ENCODE measurements at places on chromosomes 3 and 15.

- peak; percentile 8 for DNase-seq
Observed at GRCh38 chr3:59809710-59810444, 760.1 kb upstream of the CFAP20DC start.

- DNase-seq: peak; percentile 99
Observed at GRCh38 chr15:22888120-22888859, 49.8 kb downstream of the NIPA2 start.

DNA sequence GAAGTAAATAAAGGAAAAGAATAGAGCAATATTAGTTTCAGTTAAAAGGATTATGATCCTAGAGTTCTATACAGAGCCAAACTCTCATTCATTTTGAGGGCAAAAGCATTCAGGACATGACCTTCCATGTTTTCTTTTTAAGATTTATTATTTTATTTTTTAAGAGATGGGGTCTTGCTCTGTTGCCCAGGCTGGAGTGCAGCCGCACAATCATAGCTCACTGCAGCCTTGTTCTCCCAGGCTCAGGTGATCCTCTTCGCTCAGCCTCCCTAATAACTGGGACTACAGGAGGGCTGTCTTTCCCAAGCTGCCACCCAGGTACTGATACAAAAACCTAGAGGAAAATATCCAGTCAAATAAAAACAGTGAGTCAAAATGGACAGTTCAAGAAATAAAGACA lies 13.6 kb upstream of the CCDC13 start:
- no peak for DNase-seq

DNA sequence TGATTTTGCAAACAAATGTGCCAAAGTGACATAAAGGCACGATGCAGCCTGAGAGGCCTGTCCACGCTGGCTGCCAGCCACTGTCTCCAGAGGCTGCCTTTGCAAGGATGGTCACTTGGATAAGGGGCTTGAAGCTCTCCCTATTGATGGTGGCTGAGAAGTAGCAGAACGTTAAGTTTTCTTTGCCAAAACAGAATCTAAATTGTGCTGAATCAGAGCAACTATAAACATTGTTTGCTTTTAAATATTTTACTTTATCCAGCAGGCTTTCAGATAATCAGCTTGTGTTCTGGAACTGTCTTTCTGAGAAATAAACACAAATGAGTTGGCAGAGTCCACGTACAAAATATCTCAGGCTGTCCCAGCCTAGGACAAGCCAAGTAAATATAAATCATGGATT lies 23.8 kb upstream of the CNBP start:
- no peak for DNase-seq

- no peak for DNase-seq
Observed at GRCh38 chr15:70410371-70410985, 312.8 kb upstream of the TLE3 start.

- DNase-seq: no peak
Observed at GRCh38 chr3:138691351-138691750, 82.8 kb downstream of the FAIM start.

DNA sequence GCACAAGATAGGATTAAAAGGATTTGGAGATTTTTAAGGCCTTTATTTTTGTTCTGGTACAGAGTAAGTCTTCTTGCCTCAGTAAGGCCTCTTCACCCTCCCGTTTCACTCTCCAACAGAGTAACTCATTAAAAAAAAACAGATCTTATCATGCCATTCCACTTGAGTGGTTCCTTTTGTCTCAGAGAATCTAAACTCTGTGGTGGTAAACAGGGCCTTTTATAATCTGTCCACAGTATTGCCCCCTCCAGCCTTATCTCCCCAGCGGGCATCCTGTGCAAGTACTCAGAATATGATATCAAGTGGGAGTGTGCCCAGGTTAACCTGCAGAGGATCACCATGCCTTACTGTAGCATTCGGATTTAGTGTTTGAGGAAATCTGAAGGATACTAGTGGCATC lies 20.3 kb upstream of the ATOSA start:
- no peak for DNase-seq

- DNase-seq: no peak
Observed at GRCh38 chr3:35645189-35645588, 5.9 kb downstream of the ARPP21 start.

GRCh38 chr3:143475981-143476380 lies 356.4 kb downstream of the CHST2 start:
- DNase-seq: no peak

DNA sequence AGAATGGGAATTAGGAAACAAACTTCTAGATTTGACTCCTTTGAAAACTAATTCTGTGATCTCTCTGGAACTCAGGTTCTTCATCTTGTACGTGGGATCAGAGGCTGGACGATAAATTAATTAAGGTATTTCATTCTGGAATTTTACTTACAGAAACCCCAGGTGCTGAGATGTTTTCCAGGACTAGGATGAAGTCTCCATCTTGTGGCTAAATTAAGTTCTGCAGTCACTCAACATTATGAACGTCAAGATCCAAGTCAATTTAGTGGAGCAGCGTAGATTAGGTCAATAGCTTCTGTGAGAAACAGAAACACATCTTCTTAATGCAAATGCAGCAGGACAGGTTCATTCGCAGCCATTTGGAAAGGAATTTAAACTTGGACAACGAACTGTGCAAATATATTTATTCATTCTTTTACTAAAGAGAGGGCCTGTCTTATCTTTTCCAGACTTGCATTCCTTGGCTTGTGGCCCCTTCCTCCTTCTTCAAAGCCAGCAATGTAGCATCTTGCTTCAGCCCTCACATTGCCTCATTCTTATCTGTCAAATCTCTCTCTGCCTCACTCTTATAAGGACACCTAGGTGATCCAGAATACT lies 26.7 kb upstream of the TMC3 start:
- peak; percentile 58 for DNase-seq

- DNase-seq: no peak
Observed at GRCh38 chr3:66280304-66280703, 59.5 kb downstream of the SLC25A26 start.

GRCh38 chr15:37581866-37582532 lies 352.4 kb upstream of the TMCO5A start:
- DNase-seq: no peak

DNA sequence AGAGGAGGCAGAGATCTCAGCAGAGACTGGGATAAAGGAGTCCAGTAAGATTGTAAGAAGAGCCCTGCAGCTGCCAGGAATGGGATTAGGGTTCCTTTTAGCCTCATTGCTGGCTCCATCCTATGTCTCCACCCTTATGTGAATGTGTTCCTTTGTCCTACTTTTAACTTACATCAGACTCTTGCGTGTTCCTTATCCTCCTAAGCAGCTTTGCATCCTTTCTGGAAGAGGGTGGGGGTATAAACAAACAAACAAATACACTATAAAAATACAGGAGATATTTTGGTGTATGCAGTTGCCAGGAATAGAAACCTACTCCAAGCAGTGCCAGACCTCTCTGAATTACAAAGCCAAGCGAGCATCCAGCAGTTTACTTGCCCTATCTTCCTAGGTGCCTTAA lies 194.7 kb downstream of the ADAMTS9 start:
- no peak for DNase-seq

DNA sequence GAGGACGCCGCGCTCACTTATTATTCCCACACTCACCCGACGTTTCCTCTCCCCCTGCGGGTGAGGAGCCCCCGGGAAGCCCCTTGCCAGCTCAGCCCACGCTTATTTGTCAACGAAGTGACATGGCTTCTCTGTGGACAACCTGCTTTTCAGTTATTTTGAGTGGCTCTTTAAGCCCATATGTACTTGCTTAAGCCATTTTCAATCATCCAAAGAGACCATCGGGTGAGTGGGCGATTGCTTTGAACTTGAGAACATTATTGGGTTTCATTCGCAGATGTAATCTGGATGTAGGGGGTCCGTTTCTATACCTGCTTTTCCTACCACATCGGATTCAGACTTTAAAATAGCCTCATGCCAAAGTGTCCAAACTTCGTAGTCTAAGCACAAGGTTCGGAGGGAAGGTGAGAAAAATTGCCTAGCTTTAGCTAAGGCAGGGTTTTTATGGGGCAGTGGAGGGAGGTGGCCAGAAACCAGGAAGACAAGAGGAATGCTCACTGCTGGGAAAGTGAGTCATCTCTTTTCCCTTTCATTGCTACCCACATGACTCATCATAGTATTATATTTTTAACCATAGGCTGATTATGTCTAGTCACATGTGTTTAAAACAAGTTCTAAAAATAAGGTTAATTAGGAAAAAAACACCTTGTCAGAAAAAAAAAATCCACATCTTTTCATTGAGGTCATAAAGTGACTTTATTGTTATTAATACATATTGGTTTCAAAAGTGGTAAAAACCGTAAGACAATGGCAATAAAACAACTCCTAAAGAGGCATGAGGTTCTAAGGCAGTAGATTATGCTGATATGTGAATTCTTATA lies 773.1 kb upstream of the NR2F2 start:
- DNase-seq: peak; percentile 95

DNA sequence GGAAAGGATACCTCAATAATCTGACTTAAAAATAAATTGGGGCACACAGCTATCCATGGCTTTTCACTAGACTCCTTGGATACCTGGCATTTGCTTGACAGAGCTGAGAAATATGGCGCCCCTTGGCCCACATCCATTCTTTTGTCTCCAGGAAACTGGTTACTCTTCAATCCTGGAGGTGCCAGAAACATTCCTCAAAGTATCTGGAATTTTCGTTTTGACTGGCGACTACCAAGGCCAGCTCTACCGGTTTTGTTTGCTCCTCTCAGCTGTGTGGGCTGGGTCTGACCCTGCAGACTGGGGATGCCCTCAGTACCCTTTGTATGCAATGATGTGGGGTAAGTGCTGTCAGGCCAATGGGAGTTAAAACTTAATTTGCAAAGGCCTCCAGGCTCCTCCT lies 27.0 kb downstream of the KATNBL1 start:
- DNase-seq: no peak

GRCh38 chr3:120192159-120192558 lies 92.9 kb downstream of the GPR156 start:
- no peak for DNase-seq

DNA sequence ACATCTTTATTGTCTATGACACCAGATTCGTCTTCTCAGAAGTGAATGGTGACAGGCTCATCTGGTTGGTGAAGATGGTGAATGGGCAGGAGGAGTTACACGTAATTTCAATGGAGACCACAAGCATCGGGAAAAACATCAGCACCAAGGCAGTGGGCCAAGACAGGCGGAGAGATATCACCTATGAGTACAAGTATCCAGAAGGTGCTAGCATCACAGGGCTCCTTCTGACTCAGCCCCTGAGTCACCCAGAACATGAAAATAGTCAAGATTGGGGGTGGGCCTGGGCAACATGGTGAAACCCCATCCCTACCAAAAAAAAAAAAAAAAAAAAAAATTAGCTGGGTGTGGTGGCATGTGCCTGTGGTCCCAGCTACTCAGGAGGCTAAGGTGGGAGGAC lies 32.6 kb downstream of the TGM4 start:
- no peak for DNase-seq

DNA sequence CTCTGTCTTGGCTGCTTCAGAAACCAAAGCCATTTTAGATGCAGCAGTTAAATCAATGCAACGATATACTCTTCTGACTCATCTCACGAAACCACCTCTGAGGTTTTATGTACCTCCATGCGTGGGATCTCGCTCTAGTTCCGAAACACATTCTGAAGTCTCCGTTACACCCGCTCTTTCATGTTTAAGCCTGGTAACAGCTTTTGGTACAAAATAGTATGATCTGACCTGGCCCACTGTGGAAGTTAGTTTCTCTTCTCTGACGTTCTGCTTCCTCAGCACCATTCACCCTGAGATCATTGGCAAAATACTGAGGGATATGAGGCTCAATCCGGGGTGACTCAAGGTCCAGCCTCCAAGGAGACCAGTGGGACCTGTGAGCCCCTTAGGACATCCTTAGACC lies 121.9 kb downstream of the TMEM266 start:
- DNase-seq: no peak

- DNase-seq: no peak
Observed at GRCh38 chr3:152960684-152961083, 125.8 kb downstream of the P2RY1 start.

- DNase-seq: peak; percentile 29
Observed at GRCh38 chr3:47961815-47962606, 54.2 kb downstream of the MAP4 start.

DNA sequence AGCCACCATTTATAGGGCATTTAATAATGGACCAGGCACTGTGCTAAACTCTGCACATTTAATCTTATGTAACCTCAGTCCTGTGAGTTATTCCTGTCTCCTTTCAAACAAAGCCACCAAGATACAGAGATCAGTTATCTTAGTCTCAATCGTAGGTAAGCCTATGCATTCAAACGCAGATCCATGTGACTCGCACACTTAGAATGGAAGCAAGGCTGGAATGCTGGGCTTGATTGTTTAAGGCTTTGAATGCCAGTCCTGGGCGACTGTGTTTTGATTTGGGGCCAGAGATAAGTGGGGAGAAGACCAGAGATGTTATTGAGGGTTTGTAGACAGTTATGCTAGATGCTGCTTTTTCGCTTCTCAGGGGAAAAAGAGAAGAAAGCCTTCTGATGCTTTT lies 22.2 kb downstream of the MED12L start:
- DNase-seq: peak; percentile 1

- peak; percentile 77 for DNase-seq
Observed at GRCh38 chr15:41022487-41023090, 69.3 kb downstream of the CHAC1 start.

GRCh38 chr3:176967522-176967921 lies 229.8 kb downstream of the TBL1XR1 start:
- no peak for DNase-seq

DNA sequence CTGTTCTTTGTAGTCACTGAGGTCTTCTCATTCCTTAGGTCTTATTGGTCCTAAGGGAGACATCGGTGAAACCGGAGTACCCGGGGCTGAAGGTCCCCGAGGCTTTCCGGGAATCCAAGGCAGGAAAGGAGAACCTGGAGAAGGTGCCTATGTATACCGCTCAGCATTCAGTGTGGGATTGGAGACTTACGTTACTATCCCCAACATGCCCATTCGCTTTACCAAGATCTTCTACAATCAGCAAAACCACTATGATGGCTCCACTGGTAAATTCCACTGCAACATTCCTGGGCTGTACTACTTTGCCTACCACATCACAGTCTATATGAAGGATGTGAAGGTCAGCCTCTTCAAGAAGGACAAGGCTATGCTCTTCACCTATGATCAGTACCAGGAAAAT lies 11.6 kb downstream of the ADIPOQ start:
- no peak for DNase-seq

- no peak for DNase-seq
Observed at GRCh38 chr3:49908373-49909199, 4.9 kb upstream of the MST1R start.

GRCh38 chr3:127040216-127040615 lies 57.3 kb downstream of the PLXNA1 start:
- DNase-seq: no peak

All from mesenchymal stem cell (in vitro differentiated cells and primary cell).